Pancreas (tissue), 10 donors: ENCODE measurements at places on chromosomes 5 and 9.

DNA sequence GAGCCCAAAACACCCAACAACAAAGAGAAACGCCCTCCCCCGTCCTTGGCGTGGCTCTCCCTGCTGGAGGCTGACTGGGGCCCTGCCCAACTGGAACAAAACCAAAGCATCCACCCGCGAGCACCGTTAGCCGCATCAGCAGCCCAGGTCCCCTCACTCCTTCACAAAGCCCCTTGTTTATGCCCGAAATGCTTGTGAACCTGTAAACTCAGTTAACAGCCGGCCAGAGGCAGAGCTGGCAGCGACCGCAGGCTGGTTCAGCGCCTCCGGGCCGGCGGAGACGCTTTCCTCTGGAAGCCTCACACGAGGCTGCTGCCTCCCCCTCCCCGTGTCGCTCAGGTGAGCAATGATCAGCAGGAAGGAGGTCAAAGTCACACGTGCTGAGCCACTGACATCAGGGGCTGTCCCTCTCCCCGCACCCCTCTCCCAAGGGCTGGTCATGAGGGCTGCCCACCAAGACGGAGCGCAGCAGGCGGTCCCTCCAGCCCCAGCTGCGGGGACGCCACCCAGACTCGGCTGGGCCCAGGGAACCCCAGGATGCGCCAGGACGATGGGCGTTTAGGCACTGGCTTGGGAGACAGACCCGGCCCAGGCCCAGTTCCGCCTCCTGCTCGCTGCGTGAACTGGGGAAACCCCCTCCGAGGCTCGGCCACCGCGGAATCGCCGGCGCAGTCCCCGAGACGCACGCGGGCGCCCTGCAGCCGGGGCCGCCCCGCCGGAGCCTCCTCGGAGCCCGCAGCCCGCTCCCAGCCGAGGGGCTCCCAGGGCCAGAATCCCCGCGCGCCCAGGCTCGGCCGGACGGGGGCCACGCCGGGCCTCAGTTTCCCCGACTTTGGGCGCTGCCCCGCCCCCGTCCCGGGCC, 563 bp downstream of the SNAPC4 start:
- no peaks in the 10 kb centered on the region for H3K36me3 ChIP-seq
- H3K4me3 ChIP-seq = peak overlapping the region; percentile 99
- no peak overlapping the region for H3K27ac ChIP-seq
- H3K27me3 ChIP-seq = no peaks in the 10 kb centered on the region

DNA sequence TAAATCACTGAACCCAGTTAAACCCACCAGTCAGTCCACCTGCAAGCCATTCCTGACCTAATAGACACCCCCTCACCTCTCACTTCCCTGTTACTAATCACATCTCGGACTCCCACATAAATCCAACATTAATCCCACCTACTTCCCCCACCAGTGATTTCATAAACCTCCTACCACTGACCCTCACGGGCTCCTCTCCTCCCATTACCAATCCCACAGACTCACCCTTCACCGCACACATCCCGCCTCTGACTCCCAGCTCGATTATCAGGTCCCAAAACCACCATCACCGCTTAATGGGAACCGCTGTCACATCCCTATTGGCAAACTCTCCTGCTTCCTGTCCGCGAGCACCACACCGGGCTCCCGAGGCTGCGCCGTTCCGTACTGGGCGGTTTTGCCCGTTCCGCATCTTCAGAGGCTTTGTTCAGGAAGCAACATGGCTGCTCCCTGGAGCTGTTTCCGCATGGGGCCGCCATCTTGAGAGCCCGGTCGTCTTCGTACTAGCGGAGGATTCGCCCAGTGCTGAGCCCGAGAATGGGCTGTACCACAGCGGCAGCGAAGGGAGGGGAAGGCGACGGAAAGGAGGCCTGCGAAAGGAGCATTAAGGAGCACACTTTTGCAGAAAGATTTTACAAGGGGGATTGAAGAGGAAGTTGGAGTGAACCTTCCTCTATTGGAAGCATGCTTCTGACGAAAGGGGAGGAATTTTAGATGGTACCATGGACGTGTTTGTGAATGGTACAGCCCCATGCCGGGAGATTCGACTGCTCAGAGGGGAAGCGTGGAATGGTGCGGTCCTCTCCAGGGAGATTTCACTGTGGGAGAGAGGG, at the start of gene ZNF300:
ZNF300 (minus strand) TSS at position 502 of the 833 bp plus-strand sequence. CDS start 1,825 bp downstream, outside the sequence.
- no peaks in the 10 kb centered on the region for H3K27me3 ChIP-seq
- H3K4me3 ChIP-seq = peak within 1 kb of the TSS; percentile 22
- no peaks in the 10 kb centered on the region for H3K36me3 ChIP-seq
- peaks cover 3% of the 10 kb centered on the region for H3K4me1 ChIP-seq

DNA sequence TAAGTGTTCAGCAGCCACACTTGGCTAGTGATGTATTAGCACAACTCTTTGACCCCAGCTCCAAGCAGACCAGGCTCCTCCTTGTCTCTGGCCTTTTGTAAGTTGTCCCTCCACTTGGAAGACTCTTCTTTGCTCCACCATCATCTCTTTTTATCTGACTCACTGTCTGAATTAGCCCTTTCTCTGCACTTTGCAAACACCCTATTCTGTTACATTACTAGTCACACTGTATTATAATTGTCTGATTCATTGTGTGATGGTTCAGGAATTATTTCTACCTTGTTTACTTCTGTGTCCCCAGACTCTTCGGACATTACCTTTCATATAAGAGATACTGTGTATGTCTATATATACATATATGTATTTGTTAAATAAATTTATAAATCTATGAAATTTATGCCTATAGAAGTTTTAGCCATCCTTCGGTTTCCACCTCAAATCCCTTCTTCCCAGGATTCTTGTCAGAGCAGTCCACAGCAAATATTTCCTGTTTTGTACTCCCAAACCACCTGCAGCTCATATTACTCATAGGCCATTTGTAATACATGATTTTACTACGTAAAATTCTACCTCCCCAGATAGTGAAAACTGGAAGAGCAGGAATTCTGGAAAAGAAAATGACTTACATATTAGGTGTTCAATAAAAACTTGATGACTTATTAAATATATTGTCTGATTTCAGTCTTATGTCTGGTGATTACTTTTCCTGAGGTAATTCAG, 69.0 kb downstream of the MTAP start:
- no peaks in the 10 kb centered on the region for H3K27me3 ChIP-seq
- H3K4me1 ChIP-seq = no peaks in the 10 kb centered on the region
- no peak overlapping the region for H3K27ac ChIP-seq
- H3K4me3 ChIP-seq = no peak overlapping the region
- no peak for DNase-seq

GRCh38 chr9:99967457-99967856, 61.0 kb downstream of the STX17 start:
- H3K27me3 ChIP-seq = no peaks in the 10 kb centered on the region
- DNase-seq = no peak
- no peaks in the 10 kb centered on the region for H3K36me3 ChIP-seq
- H3K4me3 ChIP-seq = no peak overlapping the region
- H3K27ac ChIP-seq = no peak overlapping the region

GRCh38 chr9:89657295-89657694, 52.5 kb downstream of the GADD45G start:
- no peak overlapping the region for H3K27ac ChIP-seq
- DNase-seq = no peak
- no peak overlapping the region for H3K4me3 ChIP-seq
- no peaks in the 10 kb centered on the region for H3K36me3 ChIP-seq
- no peaks in the 10 kb centered on the region for H3K27me3 ChIP-seq

DNA sequence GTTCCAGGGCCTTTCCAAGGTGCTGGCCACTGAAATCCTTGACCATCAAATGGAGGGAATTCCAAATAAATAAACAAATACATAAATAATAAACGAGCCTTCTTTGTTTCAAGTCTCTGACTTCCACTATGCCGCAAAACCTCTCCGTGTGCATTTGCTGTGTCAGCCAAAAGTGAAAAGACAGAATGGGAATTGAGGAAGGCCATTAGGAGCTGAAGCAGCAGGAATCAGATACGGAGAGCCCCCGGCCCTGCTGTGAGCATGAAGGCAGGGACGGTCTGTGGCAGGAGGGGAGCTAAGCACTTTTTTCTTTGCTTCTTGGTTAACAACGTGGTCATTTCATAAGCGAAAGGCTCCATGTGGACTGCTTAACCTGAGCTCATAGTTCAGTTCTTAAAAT, 26.1 kb downstream of the PLPPR1 start:
- no peak for DNase-seq
- no peak overlapping the region for H3K27ac ChIP-seq
- no peaks in the 10 kb centered on the region for H3K36me3 ChIP-seq
- H3K4me1 ChIP-seq = no peaks in the 10 kb centered on the region
- no peak overlapping the region for H3K4me3 ChIP-seq

GRCh38 chr9:88949425-88949824, 41.8 kb upstream of the S1PR3 start:
- no peaks in the 10 kb centered on the region for H3K36me3 ChIP-seq
- DNase-seq = no peak
- H3K27me3 ChIP-seq = no peaks in the 10 kb centered on the region
- no peak overlapping the region for H3K27ac ChIP-seq
- H3K4me1 ChIP-seq = no peaks in the 10 kb centered on the region

GRCh38 chr5:90312027-90312426, 97.5 kb downstream of the CETN3 start:
- no peak overlapping the region for H3K27ac ChIP-seq
- no peaks in the 10 kb centered on the region for H3K27me3 ChIP-seq
- H3K4me1 ChIP-seq = no peaks in the 10 kb centered on the region
- H3K4me3 ChIP-seq = no peak overlapping the region
- no peak for DNase-seq

- DNase-seq = no peak
- H3K4me3 ChIP-seq = no peak overlapping the region
- H3K4me1 ChIP-seq = no peaks in the 10 kb centered on the region
- H3K36me3 ChIP-seq = no peaks in the 10 kb centered on the region
- no peak overlapping the region for H3K27ac ChIP-seq
- no peaks in the 10 kb centered on the region for H3K27me3 ChIP-seq
Observed at GRCh38 chr9:132780230-132781007, 97.7 kb downstream of the AK8 start.

DNA sequence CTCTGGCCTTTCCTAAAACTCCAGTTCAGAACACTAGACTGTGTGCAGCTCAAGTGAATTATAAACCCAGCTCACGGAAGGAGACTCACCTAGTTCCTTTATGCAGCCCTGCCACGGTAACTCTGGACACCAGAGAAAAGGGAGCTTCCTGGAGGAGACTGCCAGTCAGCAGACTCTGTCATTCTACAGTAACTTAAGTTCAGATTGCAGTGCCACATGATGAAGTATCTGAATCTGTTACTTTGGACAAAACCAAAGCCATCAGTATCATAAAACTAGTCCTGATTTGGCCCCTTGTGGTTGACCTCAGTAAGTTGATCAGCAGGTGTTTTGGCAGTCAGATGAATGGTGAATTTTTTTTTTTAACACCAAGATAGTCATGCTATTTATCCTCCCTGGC, 2.7 kb downstream of the MTRR start:
- peaks cover 6% of the 10 kb centered on the region for H3K36me3 ChIP-seq
- H3K27ac ChIP-seq = no peak overlapping the region
- DNase-seq = no peak
- H3K27me3 ChIP-seq = no peaks in the 10 kb centered on the region

DNA sequence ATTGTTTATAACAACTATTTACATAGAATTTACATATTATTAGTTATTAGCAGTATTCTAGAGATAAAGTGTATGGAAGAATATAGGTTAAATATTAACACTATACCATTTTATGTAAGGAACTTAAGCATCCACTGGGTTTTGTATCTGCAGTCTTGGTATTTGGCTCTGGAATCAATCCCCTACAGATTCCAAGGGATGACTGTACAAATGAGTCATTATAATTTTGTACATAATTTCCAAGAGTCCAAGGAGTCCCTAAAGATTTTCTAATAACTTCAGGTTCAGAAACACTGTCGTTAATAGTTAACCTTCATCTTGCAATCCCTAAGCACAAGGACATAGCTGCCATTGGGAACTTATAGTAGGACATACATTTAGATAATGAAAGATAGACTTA, 254.8 kb upstream of the PDE4D start:
- DNase-seq = no peak
- H3K27me3 ChIP-seq = no peaks in the 10 kb centered on the region
- no peaks in the 10 kb centered on the region for H3K36me3 ChIP-seq
- no peaks in the 10 kb centered on the region for H3K4me1 ChIP-seq
- no peak overlapping the region for H3K4me3 ChIP-seq

DNA sequence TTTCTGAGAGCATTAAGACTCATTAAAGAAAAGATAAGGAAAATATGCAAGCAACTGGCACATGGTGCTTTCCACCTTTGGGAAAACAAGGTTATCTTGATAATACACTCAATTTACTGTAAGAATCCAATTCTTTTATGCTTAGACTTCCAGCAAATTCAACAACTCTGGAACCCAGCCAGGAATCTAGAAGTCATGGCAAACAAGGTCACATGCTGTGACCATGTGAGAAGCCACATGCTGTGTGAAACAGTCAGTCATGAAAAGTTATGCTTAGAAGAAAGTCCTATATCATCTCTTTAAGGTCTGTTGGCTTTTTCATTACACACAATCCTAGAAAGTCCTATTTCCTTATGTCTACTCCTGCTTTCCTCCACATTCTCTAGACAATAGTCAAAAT, 581.8 kb upstream of the C9orf72 start:
- no peaks in the 10 kb centered on the region for H3K27me3 ChIP-seq
- H3K27ac ChIP-seq = peak overlapping the region; percentile 49
- H3K4me1 ChIP-seq = peaks cover 6% of the 10 kb centered on the region
- no peak overlapping the region for H3K4me3 ChIP-seq
- no peaks in the 10 kb centered on the region for H3K36me3 ChIP-seq
- peak; percentile 21 for DNase-seq

DNA sequence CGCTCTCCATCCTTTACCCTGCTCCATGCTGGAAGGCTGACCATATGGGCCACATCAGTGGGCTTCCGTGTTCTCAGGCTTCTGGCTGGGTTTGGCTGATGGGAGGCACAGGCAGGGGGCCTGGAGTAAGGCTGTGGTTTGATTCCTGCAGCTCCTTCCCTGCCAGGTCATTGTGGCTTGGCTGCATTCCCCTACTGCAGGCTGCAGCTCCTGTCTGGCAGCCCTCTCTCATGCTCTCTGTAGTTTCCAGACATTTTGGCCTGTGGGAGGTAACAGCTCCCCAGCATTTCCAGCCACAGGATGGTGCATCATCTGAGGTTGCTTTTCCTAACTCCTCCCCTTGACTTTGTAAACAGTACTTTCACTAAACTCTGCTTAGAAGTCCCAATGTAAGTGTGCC, 102.0 kb upstream of the PTPN3 start:
- H3K36me3 ChIP-seq = no peaks in the 10 kb centered on the region
- H3K4me1 ChIP-seq = no peaks in the 10 kb centered on the region
- no peak overlapping the region for H3K27ac ChIP-seq
- H3K4me3 ChIP-seq = no peak overlapping the region
- H3K27me3 ChIP-seq = no peaks in the 10 kb centered on the region

- no peak overlapping the region for H3K4me3 ChIP-seq
- no peak overlapping the region for H3K27ac ChIP-seq
- no peaks in the 10 kb centered on the region for H3K4me1 ChIP-seq
- H3K36me3 ChIP-seq = no peaks in the 10 kb centered on the region
Observed at GRCh38 chr5:52015760-52016159, 632.5 kb downstream of the ISL1 start.

GRCh38 chr5:170525470-170526211, 21.8 kb downstream of the KCNIP1 start:
- DNase-seq = no peak
- no peaks in the 10 kb centered on the region for H3K36me3 ChIP-seq
- no peak overlapping the region for H3K4me3 ChIP-seq
- H3K27me3 ChIP-seq = no peaks in the 10 kb centered on the region
